Activated CD4-positive, alpha-beta T cell treated with anti-CD3 and anti-CD28 coated beads, Interleukin-2, amount 50 U/mL, for 1 hour (primary cell): ENCODE measurements at places on chromosomes 1 and 21.

GRCh38 chr1:162172311-162173102 lies 103.0 kb downstream of the NOS1AP start:
- no peak for DNase-seq

- no peak for DNase-seq
These were observed 12.4 kb downstream of the TNFRSF8 start for GRCh38 chr1:12075195-12076114.

DNA sequence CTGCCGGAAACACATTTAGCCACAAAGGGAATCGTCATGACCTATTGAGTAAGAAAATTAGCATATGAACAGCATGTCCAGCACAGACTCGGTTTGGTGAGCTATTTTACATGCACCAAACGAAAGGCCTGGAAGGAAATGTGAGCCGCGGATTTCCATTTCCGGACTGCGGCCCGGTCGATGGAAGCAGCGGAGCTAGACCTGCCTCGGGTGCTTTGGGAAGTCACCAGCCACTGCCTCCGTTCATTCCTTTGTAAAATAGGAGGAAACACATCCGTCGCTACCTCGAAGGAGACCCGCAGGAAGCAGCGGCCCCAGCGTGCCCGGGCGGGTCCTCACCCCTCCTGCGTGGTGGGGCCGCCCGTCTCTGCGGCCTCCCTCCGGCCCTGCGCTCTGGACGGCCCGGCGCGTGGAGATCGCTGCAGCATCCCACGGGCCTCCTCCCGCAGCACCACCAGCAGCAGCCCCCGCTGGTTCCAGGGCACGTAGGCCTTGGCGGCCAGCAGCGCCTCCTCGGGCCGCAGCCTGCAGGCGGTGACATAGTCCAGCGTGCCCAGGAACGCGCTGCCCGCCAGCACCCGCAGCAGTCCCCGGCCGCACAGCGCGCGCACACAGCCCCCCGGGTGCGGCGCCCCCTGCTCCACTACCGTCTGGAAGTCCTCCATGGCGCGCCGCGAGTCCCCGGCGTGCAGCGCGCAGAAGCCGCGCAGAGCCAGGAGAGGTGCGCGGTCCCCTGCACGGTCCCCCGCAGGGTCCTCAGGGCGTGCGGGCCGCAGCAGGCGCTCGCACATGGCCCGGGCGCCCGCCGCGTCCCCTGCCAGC lies 12.1 kb downstream of the TTC34 start:
- no peak for DNase-seq

- DNase-seq: no peak
These were observed at the start of gene RNF186 for GRCh38 chr1:19814681-19815503. TSS of gene RNF186 (minus strand) at chr1:19815283. CDS start at chr1:19815101, 182 bp downstream.

DNA sequence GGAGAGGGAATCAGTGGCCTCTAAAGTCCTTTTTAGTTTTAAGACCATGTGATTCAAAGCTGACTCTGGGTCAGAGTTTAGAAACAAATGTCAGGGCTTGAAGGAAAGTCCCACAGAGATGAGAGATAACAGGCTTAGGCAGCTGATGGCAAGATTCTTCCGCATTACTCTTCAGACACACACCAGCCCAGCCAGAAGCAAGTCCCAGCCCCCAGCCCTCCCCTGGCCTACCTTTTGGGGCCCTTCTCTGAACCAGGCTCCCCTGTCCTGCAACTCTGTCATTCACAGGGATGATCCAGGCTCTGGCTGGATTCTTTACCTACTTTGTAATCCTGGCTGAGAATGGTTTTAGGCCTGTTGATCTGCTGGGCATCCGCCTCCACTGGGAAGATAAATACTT lies 13.1 kb upstream of the CASQ1 start:
- DNase-seq: no peak

- DNase-seq: no peak
These were observed 12.6 kb upstream of the ADORA3 start for GRCh38 chr1:111516005-111516535.

DNA sequence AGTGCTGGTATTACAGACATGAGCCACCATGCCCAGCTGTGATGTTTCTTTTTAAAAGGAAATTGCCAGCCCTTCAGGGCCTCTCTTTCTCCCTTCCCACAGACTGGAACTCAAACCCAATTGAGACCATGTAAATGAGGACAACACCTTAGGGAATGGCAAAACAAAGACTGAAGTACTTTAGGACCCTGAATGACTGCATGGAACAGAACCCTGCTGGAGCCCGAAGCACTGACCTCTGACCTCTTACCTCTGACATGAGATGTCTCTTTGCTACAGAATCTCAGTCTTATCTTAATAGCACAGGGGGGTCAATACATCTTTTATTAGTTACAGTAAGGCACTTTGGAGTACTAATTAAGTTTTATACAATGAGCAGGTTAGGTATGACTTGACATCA lies 15.5 kb upstream of the DR1 start:
- DNase-seq: no peak

DNA sequence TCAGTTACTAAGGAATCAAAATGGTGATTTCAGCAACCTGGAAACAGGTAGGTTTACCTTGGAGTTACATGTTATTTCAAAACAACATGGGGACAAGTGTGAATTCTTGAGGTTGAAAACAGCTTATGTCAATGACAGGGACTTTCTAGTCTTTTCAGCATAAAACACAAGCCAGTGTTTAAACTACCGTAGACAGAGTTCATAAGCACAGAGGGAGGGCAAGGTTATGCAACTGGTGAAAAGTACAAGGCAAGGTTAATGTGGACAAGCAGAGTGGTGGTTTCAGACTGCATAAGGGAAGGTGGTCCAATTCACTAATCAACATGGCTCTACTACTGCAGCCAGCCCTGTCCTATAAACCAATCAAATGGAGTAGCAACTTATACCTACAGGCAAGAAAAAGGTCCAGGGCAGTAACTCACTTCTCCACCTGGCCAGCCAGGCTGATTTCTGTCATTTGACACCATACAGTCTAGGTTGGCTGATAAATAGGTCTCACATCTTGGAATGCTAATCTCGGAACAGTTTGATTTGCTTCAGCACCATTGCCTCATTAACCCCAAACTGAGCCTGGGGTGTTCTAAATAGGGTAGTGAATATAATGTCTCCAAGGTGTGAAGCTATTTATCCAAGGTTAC lies 250.3 kb upstream of the PROX1 start:
- DNase-seq: no peak

GRCh38 chr1:236137285-236137852 lies 5.0 kb upstream of the GPR137B start:
- DNase-seq: no peak

GRCh38 chr1:32286763-32287162 lies 5.1 kb upstream of the HDAC1 start:
- no peak for DNase-seq

DNA sequence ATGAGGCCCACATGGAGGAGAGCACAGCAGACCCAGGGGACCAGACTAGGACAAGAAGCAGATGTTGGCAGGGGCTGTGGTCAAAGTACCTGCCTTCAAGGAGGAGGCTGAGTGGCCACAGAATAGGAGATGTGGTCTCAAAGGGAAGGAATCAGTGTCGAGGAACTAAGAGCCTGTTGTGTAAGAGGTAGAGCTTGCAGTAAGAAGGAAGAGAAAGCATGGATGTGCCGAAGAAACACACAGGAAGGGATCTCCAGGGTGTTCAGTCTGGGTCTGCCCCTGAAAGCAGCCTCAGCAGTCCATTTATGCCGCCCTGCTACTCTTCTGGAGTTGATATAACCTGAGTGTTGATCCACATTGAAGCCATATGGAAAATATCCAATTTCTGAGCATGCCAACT lies 83.9 kb downstream of the NID1 start:
- no peak for DNase-seq

GRCh38 chr1:97119260-97120158 lies 397.9 kb downstream of the PTBP2 start:
- no peak for DNase-seq

DNA sequence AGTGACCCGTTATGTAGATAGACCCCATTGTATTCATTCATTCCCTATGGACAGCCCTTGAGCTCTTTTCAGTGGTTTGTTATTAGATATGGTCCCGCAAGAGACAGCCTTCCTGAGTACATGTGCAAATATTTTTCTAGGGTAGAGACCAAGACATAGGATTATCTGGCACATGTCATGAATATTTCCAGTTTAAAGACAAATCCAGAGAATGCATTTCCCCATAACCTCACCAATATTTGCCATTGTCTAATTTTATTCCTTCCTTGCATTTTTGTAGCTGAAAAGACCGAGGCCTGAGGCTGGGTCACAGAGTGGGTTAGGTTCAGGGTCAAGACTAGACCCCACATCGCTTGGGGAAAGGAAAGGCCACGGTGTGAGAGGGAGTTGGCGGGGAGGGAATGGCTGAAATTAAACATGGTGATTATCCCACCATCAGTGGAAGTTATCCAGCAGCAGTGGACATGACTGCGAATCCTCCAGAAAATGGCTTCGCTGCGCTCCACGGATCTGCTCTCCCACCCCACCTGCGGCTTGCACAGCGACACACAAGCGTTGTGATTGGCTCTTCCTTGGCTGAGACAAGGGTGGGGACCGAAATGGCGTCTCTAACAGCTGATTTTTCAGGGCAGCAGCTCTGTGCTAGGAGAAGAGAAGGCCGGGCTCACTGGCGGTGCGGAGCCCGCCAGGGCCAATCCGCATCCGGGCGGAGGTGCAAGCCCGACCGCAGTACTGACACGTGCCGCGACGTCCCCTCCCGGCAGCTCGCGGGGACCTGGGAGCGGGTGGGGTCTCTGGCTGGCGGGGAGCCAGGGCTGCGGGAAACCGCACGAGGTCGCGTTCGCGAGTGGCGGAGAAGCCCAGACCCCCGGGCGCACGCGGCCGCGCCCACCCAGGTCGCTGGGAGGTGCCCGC lies 16.1 kb upstream of the STMN1 start:
- DNase-seq: peak; percentile 35

DNA sequence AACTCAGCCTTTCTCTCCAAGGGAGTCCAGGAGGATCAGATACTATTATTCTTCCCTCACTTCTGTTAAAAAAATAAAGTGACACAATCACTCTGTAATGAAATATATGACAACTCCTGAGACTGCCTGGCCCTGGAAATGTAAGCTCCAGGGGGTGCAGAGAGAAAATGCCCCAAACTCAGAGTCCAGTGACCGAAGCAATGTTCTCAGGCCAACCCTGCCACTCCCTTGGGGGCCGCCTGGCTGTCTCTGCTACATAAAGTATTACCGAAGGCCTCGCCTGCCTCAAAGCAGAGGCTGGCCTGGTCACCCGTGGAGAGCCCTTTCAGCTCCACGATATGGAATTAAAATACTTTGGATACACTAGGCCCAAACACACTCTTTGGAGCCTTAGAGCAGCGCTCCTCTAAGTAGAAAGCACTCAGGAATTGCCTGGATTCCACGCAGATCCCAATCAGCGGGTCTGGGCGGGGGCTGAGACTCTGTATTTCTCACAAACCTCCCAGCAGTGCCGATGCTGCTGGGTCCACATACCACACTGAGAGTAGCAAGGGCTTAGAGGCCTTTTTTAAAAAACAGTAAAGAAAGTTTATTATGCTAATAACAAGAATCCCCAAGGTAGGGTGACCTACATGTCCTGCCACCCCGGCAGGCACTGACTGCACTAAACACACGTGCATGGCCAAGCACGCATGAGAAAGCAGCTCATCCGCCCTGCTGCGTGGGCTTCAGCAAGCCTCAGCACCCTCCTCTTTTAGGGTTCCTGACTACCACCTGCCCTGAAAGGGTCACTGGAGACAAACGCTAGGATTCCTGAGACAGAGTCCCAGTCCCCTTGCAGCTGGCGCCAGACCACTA lies 31.1 kb downstream of the TMCO4 start:
- DNase-seq: no peak

DNA sequence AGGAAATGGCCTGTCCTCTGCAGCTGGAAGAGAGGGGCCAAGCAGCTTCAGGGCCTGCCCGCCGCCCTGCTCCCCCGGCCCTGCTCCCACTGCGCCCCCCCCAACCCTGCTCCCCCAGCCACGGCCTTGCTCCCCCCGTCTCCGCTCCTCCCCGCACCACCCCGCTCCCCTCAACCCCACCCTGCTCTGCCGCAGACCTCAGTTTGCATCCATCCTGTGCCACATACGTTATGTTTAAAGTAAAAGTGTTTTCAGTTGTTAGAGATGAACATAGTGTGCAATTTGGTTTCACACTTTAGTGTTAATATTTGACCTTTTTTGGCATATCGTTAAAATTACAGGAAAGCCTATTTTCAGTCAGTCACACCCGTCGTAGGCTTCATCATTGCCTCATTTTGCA lies 34.1 kb upstream of the DIP2A start:
- no peak for DNase-seq

- DNase-seq: no peak
These were observed 35.9 kb upstream of the SLC45A1 start for GRCh38 chr1:8281843-8282509.

DNA sequence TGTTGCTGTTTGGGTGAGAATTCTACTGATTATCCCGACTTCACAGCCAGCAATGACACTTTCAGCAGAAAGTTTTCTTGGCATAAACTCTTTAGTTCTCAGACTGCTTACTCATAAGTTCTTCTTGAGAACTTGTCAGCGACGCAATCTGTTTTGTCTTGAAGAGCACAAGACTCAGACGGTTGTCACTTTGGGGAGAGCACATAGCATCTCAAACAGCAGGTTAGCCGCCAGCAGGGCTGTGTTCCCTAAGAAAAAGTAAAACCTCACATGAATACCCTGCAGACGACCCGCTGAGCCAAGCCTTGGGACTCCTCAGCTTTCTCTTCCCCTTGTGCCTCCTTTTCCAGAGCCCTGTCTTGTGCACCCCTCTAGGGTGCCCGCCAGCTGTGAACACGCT lies 11.4 kb downstream of the AGMAT start:
- DNase-seq: no peak

DNA sequence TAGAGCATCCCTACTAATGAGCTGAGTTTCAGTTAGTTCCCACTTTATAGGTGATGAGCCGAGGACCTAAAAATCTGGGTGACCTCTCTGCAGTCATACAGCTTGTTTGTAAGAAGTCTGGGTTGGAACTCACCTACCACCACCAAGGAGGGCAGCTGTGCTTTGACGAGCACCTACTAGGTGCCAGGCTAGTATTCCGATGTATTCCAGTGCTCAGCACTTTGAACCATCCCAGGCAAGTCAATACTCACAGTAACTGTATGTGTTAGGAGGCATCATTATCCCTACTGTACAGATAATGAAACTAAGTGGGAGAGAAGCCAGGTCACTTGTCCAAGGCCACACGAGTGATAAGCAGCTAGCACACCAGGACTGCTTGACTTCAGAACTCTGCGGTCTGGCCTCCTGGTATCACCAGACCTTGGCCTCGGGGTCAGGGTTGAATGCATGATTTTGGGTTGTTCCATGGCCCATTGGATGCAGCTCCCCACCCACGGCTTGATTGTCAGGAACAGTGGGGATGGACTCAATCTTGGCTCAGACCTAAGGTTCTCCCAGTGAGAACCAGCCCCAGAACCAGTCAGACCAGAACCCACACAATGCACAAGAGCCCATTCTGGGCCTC lies 20.7 kb downstream of the ECE1 start:
- DNase-seq: no peak

DNA sequence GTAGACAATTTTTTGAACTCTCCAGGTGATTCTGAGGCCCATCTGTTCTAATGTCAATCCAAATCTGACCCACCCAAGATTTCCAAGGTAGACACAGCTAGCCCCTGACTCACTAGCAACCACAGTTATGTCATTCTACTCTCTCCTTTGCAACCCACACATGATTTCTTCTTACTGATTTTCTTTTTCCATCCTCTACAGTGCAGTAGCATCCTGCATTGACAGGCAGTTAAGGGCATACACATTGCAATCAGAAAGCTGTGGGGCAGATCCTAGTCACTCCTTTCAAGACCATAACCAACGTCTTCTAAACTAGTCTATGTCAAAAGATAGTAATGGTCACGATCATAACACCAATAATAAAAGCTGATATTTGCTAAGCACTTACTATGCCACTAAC lies 54.2 kb downstream of the JAK1 start:
- no peak for DNase-seq
